ENCODE measurements at places on chromosomes 7 and 10. TPM values are rescaled to one million over a fixed set of nuclear protein-coding genes. Genes with fewer than 3 reads are reported as not detected.

Gene DKK1
- 0.61 TPM for total RNA-seq

Gene IRF5
- 0.28 TPM for total RNA-seq

Gene UPP1
- 37.5 TPM for total RNA-seq

- peaks cover 4% of the 10 kb centered on the region for H3K4me1 ChIP-seq
- H3K36me3 ChIP-seq = no peaks in the 10 kb centered on the region
- H3K27ac ChIP-seq = no peak overlapping the region
- H3K27me3 ChIP-seq = no peaks in the 10 kb centered on the region
- DNase-seq = no peak
- no peak overlapping the region for H3K4me3 ChIP-seq
Observed at GRCh38 chr10:99945263-99945662, 64.5 kb downstream of the DNMBP start.

GRCh38 chr10:124568848-124569622 is 107.4 kb downstream of the LHPP start:
- no peak overlapping the region for H3K27ac ChIP-seq
- no peak for DNase-seq
- no peaks in the 10 kb centered on the region for H3K27me3 ChIP-seq
- no peaks in the 10 kb centered on the region for H3K36me3 ChIP-seq

DNA sequence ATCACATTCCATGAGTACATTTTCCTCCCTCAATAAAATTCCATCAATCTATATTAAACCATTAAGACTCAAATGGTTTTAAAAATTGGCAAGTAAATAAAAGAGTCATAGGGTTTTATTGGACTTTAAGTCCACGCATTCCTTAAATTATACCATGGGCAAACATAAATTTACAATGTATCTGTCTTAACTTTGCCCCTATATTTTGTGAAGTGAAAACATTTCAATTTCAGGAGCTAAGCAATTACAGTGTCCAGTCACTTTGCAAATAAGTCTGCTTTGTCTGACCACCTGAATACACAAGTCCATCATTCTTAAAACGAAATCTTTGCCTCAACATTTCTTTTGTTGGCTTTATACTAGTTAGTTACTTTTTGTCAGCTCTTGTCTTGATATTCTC is 197.5 kb upstream of the SEMA3D start:
- no peaks in the 10 kb centered on the region for H3K27me3 ChIP-seq
- H3K4me1 ChIP-seq = no peaks in the 10 kb centered on the region
- no peak overlapping the region for H3K4me3 ChIP-seq
- no peaks in the 10 kb centered on the region for H3K36me3 ChIP-seq
- no peak overlapping the region for H3K27ac ChIP-seq
- DNase-seq = no peak

DNA sequence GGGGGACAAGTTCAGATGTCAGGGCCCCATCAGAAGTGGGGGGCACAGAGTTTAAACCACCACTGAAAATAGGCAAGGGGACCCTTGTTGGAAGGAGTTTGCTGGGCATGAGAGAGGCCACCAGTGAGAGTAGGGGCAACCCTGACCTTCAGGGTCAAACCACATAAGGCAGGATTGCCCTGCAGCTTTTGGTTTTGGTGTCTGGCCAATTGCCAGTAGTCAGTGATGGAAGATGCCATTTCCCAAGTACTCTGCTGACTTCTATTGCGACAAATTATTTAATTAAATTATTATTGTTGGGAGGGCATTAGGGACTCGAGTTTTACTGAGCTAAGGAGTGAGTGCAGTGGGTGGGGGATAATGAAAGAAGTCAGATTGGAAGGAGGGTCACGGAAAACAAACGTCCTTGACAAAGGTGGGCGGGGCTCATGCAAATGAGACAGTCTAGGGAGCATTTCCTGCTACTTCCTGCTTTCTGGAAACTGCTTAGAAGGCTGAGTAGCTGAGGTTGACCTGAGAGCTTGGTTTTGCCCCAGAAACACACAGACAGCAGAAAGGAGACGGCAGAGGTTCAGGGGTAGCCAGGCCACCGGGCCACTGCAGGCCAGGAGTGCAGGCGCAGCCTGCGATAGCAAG is 74.2 kb upstream of the ANLN start:
- no peaks in the 10 kb centered on the region for H3K36me3 ChIP-seq
- no peak for DNase-seq
- no peaks in the 10 kb centered on the region for H3K4me1 ChIP-seq
- H3K4me3 ChIP-seq = no peak overlapping the region
- H3K27me3 ChIP-seq = no peaks in the 10 kb centered on the region
- no peak overlapping the region for H3K27ac ChIP-seq

GRCh38 chr10:61987537-61987936 is 86.0 kb downstream of the ARID5B start:
- H3K36me3 ChIP-seq = no peaks in the 10 kb centered on the region
- H3K4me3 ChIP-seq = no peak overlapping the region
- no peak overlapping the region for H3K27ac ChIP-seq
- peaks cover 14% of the 10 kb centered on the region for H3K4me1 ChIP-seq
- no peak for DNase-seq
- H3K27me3 ChIP-seq = no peaks in the 10 kb centered on the region

GRCh38 chr10:98038288-98038687 is 7.9 kb upstream of the CRTAC1 start:
- H3K27me3 ChIP-seq = peaks cover 58% of the 10 kb centered on the region
- no peak overlapping the region for H3K27ac ChIP-seq
- no peak overlapping the region for H3K4me3 ChIP-seq
- no peaks in the 10 kb centered on the region for H3K36me3 ChIP-seq
- peak; percentile 39 for DNase-seq

- H3K4me3 ChIP-seq = no peak overlapping the region
- no peaks in the 10 kb centered on the region for H3K36me3 ChIP-seq
- H3K27ac ChIP-seq = no peak overlapping the region
- H3K4me1 ChIP-seq = no peaks in the 10 kb centered on the region
- H3K27me3 ChIP-seq = 0 out of 2 replicates have a peak, but pooled peaks cover 4% of the 10 kb centered on the region
Observed at GRCh38 chr10:68272833-68273232, 40.9 kb upstream of the ATOH7 start.

- H3K36me3 ChIP-seq = no peaks in the 10 kb centered on the region
- no peak overlapping the region for H3K27ac ChIP-seq
- no peaks in the 10 kb centered on the region for H3K27me3 ChIP-seq
Observed at GRCh38 chr7:68720697-68721096, 877.6 kb upstream of the AUTS2 start.

DNA sequence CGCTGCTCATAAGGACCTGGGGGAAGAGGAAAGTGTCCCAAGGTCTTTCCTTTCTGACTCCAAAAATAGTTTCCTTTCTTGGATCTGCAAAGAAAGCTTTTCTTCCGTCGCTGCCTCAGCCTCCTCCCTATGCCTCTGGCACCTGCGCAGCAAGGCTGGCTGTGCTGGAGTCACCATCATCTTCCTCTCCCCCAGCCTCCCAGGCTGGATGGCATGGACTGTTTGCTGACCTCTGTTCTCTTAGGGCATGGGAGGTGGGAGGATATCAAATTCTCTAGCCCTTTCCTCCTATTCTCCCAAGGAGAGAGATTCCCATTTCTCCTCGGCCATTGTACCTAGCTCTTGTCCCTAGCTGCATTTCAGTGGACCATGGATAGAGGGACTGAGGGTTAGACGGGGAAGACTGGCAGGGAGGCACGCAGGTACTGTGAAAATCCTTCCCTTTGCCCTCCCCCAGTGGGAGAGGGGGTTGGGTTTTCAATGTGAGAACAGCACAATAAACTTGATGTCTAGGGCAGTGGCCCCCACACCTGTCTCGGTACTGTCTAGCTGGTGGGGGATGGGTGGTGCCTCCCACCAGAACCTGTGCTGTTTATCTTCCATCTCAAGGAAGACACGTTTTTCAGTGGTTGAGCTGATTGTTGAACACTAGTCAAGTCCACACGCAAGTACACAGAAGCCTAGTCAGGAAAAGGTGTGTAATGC is 2.6 kb downstream of the PPP1R35 start:
- no peak overlapping the region for H3K4me3 ChIP-seq
- no peaks in the 10 kb centered on the region for H3K27me3 ChIP-seq
- DNase-seq = no peak
- peaks cover 4% of the 10 kb centered on the region for H3K4me1 ChIP-seq
- peaks cover 44% of the 10 kb centered on the region for H3K36me3 ChIP-seq

DNA sequence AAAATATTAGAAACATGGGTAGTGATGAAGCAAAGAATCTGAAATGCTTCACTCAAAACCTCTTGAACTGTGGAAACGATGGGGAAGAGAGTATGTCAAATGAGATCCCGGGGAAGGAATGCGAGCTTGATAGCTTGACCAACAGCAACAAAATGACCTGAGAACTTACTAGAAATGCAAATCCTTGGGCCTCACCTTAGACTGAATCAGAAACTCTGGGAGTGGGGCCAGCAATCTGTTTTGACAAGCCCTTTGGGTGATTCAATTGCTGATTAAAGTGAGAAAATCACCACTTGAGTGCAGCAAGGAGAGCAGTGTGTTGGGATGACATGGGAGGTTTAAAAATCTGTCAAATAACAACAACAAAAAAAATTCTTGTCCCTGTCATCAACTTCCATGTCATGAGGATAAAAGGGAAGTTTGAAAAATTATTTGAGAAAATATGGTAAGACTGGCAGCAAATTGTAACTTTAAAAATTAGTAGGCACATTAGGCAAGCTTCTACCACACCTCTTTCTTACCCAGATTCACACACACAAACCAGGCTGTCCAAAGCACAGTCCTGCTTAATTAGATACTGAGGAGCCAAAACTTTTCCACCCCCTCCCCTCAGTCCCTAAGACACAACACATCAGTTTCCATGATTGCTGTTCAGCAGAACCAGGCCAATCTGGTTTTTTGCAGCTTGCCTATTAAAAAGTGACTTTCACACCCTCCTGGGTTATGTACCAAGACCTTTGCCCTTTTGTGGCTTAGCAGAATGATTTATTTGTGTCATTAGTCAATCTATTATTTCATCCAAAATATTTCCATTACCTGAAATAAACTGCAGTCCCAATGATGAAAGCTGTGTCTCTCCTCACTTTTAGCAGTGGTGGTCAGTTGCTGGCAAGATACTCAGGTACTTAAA is 15.6 kb downstream of the CALCR start:
- no peaks in the 10 kb centered on the region for H3K27me3 ChIP-seq
- H3K4me3 ChIP-seq = no peak overlapping the region
- H3K4me1 ChIP-seq = no peaks in the 10 kb centered on the region
- no peak for DNase-seq
- H3K36me3 ChIP-seq = no peaks in the 10 kb centered on the region
- no peak overlapping the region for H3K27ac ChIP-seq

DNA sequence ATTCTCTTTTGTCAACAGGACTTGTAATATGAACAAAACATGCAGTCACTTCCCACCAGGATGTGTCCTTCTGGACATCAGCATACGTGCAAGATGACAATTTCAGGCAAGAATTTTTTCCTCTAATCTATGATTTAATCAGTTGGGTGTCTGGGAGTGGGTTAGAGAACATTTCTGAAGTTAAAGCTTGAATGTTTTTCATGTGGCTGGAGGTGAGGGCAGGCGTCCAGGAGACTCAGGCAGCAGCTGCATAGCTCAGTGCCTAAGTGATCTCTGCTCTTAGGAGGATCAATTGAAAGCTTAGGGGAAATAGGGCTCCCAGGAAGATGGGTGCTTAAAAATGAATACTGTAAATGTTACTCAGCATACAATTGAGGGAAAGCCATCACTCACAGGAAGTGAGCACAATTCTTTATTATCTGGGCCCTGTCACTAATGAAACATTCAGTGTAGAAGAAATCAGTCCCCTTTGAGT is 457.6 kb upstream of the KLF6 start:
- no peak for DNase-seq
- H3K36me3 ChIP-seq = no peaks in the 10 kb centered on the region
- no peak overlapping the region for H3K4me3 ChIP-seq
- H3K27ac ChIP-seq = no peak overlapping the region
- H3K4me1 ChIP-seq = peaks cover 3% of the 10 kb centered on the region
- no peaks in the 10 kb centered on the region for H3K27me3 ChIP-seq

DNA sequence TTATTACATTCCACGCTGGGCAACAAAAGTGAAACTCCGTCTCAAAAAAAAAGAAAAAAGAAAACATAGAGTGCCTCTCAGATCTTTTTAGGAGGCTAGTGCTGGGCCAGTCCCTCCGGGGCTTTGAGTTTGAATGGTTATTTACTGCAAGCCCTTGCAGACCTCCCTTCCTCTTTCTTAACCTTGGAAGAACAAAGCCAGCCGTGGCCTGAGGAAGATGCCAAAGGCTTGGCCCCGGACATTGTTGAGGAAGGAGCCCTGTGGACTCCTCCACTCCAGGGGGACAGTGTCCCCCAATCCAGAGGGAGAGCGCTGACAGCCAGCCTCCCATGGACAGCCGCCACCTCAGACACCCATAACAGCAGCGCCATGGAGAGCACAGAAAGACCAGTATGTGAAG is 5.0 kb downstream of the TSPAN33 start:
- peaks cover 6% of the 10 kb centered on the region for H3K4me1 ChIP-seq
- H3K27me3 ChIP-seq = no peaks in the 10 kb centered on the region

GRCh38 chr10:52818019-52818418 is 45.4 kb upstream of the MBL2 start:
- no peaks in the 10 kb centered on the region for H3K36me3 ChIP-seq
- H3K27me3 ChIP-seq = no peaks in the 10 kb centered on the region
- H3K4me3 ChIP-seq = no peak overlapping the region

- H3K27me3 ChIP-seq = peaks cover 2% of the 10 kb centered on the region
- H3K4me3 ChIP-seq = no peak overlapping the region
- no peak for DNase-seq
- no peaks in the 10 kb centered on the region for H3K36me3 ChIP-seq
- H3K4me1 ChIP-seq = peaks cover 10% of the 10 kb centered on the region
Observed at GRCh38 chr7:128025380-128025779, 5.9 kb downstream of the LRRC4 start.

- no peak overlapping the region for H3K4me3 ChIP-seq
- H3K36me3 ChIP-seq = no peaks in the 10 kb centered on the region
- H3K27ac ChIP-seq = no peak overlapping the region
- no peak for DNase-seq
Observed at GRCh38 chr7:125636320-125636962, 706.8 kb upstream of the POT1 start.

GRCh38 chr7:67777119-67777518 is 780.5 kb downstream of the TYW1 start:
- no peaks in the 10 kb centered on the region for H3K4me1 ChIP-seq
- H3K4me3 ChIP-seq = no peak overlapping the region
- no peak overlapping the region for H3K27ac ChIP-seq
- H3K36me3 ChIP-seq = no peaks in the 10 kb centered on the region
- no peaks in the 10 kb centered on the region for H3K27me3 ChIP-seq

DNA sequence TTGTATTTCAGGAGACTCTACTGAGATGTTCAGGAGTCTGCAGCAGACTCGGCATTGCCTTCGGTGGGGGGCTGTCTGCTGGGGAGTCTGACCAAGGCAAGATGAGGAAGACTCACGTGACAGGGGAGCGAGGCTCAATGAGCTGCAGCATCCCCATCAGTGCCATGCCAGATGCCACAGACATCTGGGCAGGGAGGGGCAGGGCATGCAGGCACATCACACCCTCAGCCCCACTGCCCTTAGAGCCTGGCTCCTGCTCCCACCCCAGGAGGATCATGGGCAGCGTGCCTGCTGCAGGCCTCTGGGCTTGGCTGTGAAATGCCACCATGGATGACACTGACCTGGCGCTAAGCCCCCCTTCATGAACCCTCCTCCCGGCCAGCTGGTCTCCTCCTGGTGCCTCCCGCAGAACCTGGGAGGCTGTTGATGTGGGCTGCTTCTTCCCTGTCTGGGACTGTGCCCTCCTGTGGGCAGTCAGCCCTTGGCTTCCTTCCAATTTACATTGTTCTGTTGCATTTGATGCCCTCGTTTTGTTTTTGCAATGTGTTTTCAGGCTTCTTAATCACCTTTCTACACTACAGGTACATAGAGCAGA is 235.0 kb downstream of the PAXIP1 start:
- no peaks in the 10 kb centered on the region for H3K27me3 ChIP-seq
- H3K27ac ChIP-seq = no peak overlapping the region
- no peak overlapping the region for H3K4me3 ChIP-seq
- H3K4me1 ChIP-seq = peaks cover 3% of the 10 kb centered on the region
- DNase-seq = no peak

Data from H1 (cell line).